SW480 (cell line): ENCODE measurements at places on chromosomes 7 and 10.

DNA sequence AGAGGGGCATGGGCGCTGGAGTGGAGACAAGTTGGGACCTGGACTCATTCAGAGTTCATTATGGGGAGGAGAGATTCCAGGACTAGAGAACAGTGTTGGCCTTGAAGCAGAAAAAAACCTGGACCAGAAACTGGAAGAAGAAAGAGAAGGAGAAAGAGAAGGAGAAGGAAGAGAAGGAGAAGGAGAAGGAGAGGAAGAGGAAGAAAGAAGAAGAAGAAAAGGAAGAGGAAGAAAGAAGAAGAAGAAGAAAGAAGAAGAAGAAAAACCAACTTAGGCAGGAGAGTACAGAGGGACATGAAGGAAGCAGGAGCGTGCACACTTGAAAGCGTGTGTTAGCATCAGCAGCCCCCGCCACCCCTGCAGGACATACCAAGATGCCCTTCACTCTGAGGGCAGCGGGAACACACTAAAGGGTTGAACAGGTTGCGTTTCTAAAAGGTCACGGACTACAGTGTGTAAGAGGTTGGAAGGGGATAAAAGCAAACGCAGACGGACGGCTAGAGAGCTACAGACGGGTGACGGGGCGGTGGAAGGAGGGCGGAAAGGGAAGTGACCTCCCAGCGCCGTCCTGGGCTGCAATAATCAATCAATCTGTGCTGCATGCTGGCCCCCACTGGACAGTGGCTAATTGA, 95.3 kb downstream of the SEC61G start:
- peak; percentile 11 for DNase-seq

DNA sequence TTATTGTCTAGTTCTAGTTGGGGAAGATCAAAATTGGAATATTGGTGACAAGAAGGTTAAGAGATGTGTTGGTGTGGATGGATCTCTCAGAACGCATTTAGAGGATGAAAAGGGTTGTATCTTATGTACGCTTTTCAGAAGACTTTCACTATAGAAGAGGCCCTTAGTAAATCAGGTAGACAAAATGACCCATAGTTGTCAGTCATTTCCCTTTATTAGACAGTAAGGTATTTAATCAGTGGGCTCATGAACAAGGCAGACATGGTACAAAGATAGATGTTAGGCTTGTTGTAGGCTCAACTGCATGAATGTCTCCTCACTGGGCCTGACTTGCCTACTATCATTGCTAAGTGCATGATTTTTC, 359.2 kb downstream of the PHF14 start:
- DNase-seq: no peak

- DNase-seq: no peak
Measured at GRCh38 chr10:75663947-75664664, 232.7 kb downstream of the LRMDA start.

- DNase-seq: no peak
Measured at GRCh38 chr7:18855796-18856195, 261.6 kb downstream of the TWIST1 start.

- DNase-seq: no peak
Measured at GRCh38 chr7:13581097-13581496, 408.4 kb downstream of the ETV1 start.

GRCh38 chr7:20827172-20827571, 40.5 kb upstream of the SP8 start:
- DNase-seq: no peak

DNA sequence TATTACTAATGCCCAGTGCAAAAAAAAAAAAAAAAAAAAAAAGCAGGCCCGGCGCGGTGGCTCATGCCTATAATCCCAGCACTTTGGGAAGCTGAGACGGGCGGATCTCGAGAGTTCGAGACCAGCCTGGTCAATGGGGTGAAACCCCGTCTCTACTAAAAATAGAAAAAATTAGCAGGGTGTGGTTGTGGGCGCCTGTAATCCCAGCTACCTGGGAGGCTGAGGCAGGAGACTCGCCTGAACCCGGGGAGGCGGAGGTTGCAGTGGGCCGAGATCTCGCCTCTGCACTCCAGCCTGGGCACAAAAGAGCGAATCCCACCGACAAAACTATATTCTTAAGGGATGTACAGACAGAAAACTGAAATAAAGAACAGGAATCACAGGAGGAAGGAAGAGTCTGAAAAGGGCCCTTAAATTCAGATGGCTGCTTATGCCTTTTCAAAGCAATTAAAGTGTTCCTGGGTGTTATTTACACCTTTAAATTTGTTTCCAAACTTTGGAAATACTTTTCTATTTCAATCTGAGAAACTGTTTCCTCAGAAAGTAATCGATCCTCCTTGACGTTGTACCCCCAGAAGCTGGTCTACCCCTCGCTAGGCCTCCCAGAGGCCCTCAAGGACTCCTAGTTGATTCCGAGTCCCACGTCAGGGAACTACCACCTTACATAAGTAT, 2.0 kb upstream of the KMT2E start:
- DNase-seq: no peak

GRCh38 chr7:17171427-17171826, 127.0 kb upstream of the AHR start:
- no peak for DNase-seq

- DNase-seq: peak; percentile 17
Measured at GRCh38 chr10:88254091-88254490, 329.0 kb downstream of the RNLS start.

DNA sequence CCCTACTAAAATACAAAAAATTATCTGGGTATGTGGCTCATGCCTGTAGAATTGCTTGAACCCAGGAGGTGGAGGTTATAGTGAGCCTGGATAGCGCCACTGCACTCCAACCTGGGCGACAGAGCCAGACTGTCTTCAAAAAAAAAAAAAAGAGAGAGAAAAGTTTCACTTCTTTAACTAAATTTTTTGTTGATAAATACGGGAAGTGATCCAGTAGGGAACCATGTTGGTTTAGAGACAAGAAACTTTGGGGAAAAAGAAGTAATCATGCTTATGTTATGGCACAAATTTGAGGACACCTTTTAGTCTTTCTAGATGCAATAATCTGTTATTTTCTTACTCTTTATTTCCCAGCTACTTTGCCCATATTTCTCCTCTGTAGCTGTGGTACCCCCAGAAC, 309.7 kb downstream of the TYW1 start:
- DNase-seq: no peak

- no peak for DNase-seq
Measured at GRCh38 chr7:77569514-77570232, 32.6 kb downstream of the PTPN12 start.

DNA sequence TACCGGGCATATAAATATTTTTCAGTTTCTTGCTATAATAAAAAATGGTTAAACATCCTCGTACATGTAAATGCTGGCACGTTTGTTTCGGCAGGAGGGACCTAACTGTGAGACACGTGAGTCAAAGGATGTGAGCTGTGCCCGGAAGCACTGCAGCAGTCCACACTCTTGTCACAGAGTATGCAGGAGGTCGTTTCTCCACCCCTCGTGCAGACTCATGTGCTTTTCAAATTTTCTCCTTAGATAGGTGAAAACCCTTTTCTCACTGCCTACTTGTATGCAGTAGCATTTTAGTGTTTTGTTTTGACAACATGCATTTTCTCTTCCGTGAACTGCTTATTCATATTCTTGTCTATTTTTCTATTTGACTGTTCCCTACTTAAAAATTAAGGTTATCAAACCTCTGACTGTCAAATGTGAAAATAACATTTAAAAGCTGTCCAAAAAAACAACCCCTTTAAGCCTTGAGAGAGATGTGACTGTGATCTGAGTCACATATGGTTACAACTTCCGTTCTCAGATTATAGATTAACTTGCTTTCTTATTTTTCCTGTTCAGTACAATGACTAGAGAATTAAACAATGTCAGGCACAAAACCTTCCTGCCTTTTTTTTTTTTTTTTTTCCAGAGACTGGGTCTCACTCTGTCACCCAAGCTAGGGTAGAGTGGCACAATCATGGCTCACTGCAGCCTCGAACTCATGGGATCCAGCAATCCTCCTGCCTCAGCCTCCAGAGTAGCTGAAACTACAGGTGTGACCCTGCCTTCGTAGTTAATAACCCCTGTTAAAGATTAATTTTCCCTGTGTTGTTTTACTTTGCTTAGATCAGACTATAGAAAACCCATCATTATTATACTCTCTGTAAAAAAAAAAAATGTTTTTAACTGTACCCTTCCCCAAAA, 45.1 kb downstream of the DPY19L1 start:
- peak; percentile 26 for DNase-seq

DNA sequence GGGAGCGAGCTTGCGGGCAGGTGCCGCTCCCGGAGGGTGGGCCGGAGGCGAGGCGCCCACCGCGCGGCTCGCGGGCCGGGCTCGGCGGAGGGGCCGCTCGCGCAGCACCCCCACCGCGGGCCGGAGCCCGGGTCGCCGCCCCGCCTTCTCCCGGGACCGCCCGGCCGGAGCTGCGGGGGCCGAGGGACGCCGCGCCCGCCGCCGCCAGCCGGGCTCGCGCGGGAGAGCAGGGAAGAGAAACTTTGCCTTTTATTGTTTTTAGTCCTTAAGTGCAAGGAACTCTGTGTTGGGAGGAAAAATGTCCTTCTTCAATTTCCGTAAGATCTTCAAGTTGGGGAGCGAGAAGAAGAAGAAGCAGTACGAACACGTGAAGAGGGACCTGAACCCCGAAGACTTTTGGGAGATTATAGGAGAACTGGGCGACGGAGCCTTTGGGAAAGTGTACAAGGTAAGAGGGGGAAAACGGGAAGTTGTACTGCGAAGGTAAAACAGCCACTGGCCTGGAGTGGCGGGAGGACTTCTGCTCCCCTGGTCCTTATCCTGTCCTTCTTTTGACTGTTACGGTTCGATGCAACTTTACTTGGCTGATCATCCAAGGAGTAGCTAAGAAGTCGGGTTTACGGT, 620 bp downstream of the SLK start:
- DNase-seq: peak; percentile 52

- no peak for DNase-seq
Measured at GRCh38 chr7:42217548-42217947, 19.5 kb downstream of the GLI3 start.

DNA sequence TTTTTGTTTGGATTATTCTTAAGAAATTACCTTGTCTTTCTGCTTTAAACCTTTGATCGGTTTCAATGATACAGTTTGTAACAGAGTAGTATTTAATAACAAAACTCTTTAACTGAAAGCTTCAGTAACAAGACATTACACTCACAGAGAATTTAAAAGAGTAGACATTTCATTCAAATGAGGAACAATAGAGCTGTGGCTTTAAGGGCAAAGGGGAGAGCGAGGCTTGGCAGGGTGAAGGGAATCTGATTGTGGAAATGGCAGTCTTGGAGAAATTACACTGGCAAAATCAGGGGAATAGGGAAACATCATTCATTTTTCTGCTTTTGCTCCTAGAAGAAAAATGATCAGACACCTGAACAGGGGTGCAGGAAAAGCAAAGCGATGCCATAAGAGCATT, 5.1 kb upstream of the HIPK2 start:
- no peak for DNase-seq

- DNase-seq: no peak
Measured at GRCh38 chr7:20085086-20085485, 132.1 kb downstream of the MACC1 start.

GRCh38 chr10:72328829-72329204, 25.9 kb downstream of the DNAJB12 start:
- no peak for DNase-seq
